ENCODE measurements at places on chromosomes 16 and 17.

DNA sequence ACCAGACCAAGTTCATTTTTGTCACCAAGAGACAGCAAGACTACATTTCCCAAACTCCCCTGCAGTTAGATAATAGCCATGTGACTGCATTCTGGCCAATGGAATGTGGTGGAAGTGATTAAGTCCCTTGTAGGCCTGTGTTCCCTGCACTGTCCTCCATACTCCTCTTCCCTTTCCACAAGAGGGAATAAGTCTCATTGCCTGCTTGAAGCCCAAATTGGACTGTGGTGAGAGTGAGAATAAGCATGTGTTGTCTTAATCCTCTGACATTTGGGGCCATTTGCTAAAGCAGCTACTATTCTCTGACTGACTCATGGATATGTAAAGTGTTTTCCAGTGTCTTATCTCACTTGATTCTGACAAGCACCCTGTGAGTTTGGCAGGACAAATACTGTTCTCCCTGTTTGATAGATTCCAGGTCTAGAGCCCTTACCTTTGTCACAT is 20.7 kb downstream of the PIK3R6 start:
- no peak for DNase-seq

DNA sequence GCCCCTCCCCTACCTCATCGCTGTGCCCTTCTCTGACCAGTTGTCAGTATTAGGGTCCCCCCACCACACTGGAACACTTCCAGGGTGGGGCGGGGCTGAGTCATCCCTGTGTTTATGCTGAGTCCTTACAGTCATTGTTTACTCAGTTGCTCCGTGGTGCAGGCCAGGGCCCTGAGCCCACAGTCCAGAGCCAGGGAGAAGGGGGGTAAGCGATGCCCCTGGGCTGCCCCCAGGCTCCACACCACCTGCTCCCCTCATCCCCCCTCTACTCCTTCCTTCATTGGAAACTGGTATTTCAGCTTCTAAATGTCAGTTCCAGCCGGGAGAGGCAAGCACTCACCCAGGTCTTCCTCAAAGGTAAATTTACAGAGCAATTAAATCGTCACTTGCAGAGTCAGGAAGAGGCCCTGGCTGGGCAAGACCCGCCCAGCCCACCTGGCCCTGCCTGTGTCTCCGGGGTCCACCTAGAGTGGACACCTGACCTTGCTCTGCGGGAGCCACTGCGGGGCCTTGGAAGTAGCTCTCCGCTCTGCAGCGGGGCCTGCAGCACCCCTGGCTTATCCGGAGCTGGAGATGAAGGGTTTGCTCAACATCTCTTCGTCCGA is 4.8 kb downstream of the ATP2A3 start:
- no peak for DNase-seq

DNA sequence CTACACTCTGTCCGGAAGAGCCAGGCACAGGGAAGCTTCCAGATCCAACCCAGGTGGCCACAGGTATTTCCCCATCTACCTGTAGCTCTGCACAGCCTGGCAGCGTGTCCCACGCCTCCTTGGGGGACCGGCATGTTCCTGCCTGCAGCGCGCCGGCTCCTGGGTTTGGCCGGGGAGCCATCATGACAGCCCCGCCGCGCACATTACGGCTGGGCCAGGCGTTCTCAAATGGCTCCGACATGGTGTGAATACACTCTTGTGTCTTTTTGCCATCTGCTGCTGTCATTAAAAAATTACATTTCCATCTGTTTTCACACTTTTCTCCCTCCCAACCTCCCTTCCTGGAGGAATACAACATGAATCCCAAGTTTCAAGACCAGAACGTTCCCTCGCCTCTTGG is 8.0 kb upstream of the GINS2 start:
- DNase-seq, result no peak

DNA sequence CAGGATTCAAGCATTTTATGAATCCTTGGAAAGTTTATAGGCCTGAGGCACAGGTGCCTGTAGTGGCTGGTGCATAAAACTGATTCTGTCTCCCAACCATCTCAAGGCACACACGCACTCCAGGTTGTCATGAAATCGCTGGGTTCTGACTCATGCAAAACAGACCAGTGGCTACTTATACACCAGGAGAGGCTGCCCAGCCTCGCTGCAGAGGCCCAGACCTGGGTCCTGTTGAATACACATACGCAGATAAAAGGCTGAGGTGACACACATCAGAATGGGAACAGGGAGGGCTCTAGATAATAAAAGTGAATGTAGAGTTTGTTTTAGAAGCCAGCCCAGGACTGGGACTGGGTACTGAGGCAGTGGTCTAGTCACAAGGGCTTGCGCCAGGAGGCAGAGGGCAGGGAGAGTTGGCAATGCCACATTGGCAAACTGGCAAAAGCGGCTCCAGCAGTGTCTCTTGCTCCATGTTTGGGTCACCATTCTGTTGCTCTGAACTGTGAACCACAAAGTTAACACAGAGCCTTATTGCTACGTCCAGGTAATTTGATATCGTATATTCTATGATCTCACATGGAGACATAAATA is 13.6 kb downstream of the OR1D5 start:
- no peak for DNase-seq

GRCh38 chr17:45292696-45293412 is 24.0 kb downstream of the MAP3K14 start:
- DNase-seq, result no peak

DNA sequence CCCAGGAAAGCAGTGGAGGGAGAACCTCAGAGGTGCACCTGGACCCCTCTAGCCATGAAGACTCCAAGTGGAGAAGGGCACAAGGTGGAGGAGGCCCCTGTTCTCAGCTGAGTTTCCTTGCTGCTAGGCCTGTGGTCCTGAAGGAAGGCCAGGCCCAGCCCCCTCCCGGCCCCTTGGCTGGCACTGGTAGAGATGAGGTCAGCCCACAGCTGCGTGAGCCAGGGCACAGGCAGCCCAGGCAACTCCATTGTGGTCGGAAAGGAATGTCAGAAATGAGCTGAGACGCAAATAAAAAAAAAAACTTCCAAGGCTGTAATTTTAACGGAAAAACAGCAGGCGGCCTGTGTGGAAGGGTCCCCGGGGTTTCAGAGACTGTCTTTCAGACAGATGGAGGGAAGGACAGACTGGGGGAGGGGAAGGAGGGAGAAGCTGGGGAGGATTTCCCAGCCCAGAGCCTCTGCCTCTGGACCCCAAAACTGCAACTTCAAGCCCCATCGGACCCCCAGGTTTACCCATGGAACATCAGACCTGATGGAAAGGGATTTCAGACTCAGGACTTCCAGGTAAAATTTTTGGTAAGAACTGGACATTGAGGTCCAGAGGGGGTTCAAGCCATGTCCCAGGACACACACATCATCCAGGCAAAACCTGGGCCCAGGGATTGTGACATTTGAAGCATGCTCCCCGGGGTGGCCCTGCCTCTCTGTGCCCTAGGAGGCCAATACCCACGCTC is 25.6 kb upstream of the MRPS23 start:
- no peak for DNase-seq

DNA sequence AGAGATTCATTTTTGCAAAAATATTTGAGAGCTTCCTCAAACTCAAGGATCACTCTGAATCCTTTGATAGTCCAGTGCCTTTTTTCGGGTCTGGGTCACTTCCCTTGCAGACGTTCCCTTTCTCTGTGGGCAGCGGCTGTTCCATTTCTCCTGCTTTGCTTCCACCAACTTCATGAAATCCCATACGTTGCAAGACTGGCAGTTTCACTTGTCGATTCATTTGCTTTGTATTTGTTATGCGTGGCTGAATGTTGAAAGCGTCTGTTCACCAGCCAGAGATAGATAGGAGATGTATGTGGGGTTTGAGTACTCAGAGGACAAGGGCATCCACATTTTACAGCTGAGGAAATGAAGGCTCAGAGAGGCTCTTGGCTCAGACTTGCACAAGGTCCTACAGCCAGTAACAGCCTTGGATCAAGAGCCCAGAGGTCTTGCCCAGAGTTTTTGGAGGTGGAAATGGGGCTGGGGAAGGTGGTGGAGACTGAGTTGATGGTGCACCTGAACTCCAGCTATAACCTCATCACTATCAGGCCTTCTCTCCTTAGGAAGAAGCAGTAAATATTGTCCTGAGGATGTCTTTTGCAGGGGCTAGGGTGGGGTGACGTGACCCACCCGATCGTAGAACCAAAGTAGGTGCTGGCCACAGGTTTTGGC is 1.3 kb upstream of the CCDC102A start:
- DNase-seq, result no peak

- no peak for DNase-seq
Measured at GRCh38 chr17:2106308-2106955, 51.5 kb downstream of the HIC1 start.

- DNase-seq, result no peak
Measured at GRCh38 chr17:76234354-76234679, 6.0 kb downstream of the RNF157 start.

DNA sequence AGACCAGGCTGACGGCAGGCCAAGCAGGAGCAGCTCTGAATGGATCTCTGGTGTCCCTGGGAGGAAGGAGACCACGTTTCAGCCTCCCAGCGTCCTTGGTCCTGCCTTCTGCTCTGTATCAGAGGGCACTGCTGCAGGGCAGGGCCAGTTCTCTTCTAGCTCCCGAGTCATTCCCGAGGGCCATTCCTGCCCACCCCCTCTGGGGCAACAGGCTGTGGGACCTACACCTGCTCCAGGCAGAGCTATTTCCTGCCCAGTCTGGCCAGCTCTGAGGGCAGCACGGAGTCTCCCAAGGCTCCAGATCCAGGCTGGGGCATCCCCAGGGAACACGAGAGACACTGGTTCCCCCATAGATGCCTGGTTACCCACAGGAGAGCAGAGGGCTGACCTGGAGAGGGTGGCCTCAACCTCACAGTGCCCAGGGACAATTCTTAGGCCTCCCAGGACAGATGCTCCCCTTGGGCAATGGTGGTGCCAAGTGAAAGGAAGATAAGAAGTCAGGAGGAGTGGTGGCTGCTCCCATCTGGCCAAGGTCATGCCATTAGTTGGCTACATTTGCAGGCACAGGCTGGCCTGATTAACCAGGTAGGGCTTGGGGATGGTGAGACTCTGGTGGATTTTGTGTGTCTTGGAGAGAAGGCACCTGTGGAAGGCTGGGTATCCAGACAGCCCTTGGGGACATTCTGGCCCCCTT is 2.0 kb downstream of the WFIKKN2 start:
- DNase-seq, result no peak

GRCh38 chr17:62017912-62018311 is 47.2 kb downstream of the MED13 start:
- no peak for DNase-seq

GRCh38 chr16:1331712-1332617 is 1.5 kb upstream of the BAIAP3 start:
- no peak for DNase-seq

- no peak for DNase-seq
Measured at GRCh38 chr16:77780378-77780837, 8.0 kb upstream of the VAT1L start.

GRCh38 chr16:22843856-22844255 is 29.9 kb downstream of the HS3ST2 start:
- DNase-seq, result no peak

DNA sequence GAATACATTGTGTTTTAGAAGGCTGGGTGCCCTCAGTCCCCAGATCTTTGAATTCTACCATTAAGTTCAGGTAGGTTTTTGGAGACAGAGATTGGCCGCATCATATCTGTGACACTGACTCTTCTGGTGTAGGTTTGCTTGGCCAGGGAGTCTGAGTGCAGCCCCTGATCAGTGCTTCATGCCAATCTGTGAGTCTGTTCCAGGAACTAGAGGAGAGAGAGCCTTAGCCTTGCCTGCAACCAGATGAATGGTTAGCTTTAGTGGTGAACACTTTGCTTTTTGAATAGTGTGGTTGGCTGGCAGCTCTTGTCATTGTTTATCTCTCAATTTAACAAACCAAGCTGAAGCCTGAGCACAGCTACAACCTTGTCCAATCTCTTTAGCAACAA is 87.8 kb downstream of the PLXDC1 start:
- no peak for DNase-seq

DNA sequence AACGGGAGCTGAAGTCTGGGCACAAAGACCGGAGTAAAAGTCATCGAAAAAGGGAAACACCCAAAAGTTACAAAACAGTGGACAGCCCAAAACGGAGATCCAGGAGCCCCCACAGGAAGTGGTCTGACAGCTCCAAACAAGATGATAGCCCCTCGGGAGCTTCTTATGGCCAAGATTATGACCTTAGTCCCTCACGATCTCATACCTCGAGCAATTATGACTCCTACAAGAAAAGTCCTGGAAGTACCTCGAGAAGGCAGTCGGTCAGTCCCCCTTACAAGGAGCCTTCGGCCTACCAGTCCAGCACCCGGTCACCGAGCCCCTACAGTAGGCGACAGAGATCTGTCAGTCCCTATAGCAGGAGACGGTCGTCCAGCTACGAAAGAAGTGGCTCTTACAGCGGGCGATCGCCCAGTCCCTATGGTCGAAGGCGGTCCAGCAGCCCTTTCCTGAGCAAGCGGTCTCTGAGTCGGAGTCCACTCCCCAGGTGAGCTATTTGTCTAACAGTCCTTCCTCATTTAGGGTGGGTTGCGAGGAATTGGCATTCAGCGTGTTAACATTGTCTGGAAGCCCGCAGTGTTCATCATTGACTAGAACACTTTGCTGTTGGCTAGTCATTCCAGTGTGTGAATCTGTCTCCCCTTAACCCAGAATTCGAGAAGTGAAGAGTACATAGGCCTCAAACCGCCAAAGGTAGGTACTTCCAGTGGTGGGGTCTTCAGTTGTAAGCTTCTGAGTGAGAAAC is 1.5 kb downstream of the CDK12 start:
- DNase-seq, result no peak

- no peak for DNase-seq
Measured at GRCh38 chr17:62030264-62030663, 34.8 kb downstream of the MED13 start.

GRCh38 chr16:86946396-86946795 is 368.0 kb downstream of the FOXL1 start:
- DNase-seq, result no peak

- DNase-seq, result no peak
Measured at GRCh38 chr16:19753815-19754643, 36.0 kb downstream of the IQCK start.

GRCh38 chr17:12571606-12572005 is 94.1 kb upstream of the MYOCD start:
- no peak for DNase-seq

GRCh38 chr16:4365014-4365406 is 6.6 kb upstream of the VASN start:
- DNase-seq, result no peak

- no peak for DNase-seq
Measured at GRCh38 chr17:1999557-2000251, 25.4 kb downstream of the RTN4RL1 start.

DNA sequence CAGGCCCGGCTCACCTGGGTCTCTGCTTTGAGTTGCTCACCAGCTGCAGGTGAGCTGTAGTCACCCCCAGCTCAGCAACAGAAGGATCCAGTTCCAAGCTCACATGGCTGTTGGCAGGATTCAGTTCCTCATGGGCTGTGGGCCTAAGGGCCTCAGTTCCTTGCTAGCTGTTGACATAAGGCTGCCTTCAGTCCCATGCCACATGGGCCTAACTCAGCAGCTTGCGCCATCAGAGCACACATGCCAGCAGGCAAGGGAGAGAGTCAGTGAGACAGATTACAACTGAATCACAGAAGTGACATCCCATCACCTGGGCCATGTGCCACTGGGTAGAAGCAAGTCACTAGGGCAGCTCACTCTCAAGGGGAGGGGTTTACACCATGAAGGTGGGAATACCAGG is 24.7 kb downstream of the PSMD7 start:
- DNase-seq, result no peak

GRCh38 chr16:85505794-85506634 is 107.1 kb upstream of the GSE1 start:
- DNase-seq, result no peak

All from SIG-M5 (cell line).